Mesenteric fat pad (tissue), 1 donor: ENCODE measurements at places on chromosomes 13 and 19. TPM values are rescaled to one million over a fixed set of nuclear protein-coding genes. Genes with fewer than 3 reads are reported as not detected.

GRCh38 chr13:109159650-109160309, 530.4 kb downstream of the MYO16 start:
- DNase-seq = no peak

- no peak for DNase-seq
Measured at GRCh38 chr13:78137404-78138142, 218.9 kb upstream of the EDNRB start.

- no peak for DNase-seq
Measured at GRCh38 chr13:79245937-79246577, 160.0 kb downstream of the RBM26 start.

The ZNF610 gene
- 1.1 TPM for total RNA-seq

The CKM gene
- total RNA-seq = not detected

The ZNF441 gene
- 5.7 TPM for total RNA-seq

The ZNF560 gene
- total RNA-seq = 0.16 TPM

The PEG3 gene
- 13.2 TPM for total RNA-seq

GRCh38 chr13:45055902-45056648, 64.2 kb upstream of the GTF2F2 start:
- DNase-seq = no peak

DNA sequence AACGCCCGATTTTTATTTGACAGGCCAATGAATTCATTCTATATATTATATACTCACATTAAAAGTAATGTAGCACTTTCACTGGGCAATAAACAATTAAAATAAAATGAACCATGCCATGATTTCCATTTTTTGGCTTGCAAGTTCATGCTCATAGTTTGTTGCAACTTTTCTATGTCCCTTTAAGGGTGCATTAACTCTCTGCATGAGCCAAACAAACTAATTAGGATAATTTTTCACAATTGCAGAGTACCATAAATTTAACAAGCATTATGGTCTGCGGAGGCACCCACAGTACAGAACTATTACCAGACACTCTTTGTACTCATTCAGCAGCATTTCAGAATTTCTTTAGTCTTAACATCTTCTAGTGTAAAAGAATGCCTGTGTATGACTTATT, 1.4 kb downstream of the LHFPL6 start:
- DNase-seq = no peak

- DNase-seq = no peak
Measured at GRCh38 chr13:40146063-40146462, 490.6 kb downstream of the COG6 start.

GRCh38 chr13:35884211-35884760, 246.9 kb downstream of the DCLK1 start:
- DNase-seq = no peak

DNA sequence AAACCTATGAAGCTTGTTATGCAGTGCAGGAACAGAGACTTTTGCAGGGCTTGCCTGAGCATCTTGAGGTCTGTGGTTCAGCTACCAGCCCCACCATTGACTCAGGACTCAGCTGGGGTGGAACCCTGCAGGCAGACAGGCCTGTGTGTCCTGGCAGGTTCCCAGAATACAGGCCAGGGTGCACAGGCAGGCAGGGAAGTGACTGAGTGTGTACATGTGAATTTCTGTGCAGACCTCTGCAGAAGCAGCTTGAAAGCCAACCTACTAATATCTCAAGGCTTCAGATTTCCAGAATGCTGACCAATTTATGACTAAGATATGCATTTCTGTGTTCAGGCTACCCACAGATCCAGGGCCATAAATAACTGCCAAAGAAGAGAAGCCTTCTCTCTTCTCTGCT, 254.4 kb downstream of the DLEU7 start:
- DNase-seq = no peak

The MBD3L3 gene
- not detected for total RNA-seq

DNA sequence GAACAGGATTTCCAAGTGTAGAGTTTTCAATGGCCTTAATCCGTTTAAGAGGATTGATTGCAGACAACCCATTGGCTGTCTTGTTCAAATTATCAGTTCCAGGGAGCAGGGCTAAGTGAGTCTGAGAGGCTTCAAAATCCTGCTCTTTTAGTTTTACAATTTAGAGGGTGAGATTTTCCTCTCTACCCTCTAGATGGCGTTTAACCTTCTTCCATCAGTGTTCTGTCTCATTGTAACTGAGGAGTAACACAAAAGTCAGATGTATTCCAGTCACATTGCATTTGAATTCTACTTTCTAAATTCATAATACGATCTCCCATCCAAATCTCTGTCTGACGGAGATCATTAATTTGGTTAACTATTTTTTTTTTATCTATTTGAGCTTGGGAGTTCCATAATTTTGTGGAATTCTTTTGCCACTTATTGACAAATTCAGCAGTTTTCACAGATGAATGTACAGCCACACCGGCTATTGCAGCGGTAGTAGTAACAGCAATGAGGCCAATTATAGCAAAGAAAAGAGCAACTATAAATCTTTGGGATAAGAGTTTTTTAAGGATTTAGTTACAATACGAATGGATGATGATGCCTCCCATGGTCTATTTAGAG, 7.8 kb upstream of the C19orf84 start:
- no peak for DNase-seq

- DNase-seq = no peak
Measured at GRCh38 chr19:9917321-9917720, 19.0 kb downstream of the OLFM2 start.

DNA sequence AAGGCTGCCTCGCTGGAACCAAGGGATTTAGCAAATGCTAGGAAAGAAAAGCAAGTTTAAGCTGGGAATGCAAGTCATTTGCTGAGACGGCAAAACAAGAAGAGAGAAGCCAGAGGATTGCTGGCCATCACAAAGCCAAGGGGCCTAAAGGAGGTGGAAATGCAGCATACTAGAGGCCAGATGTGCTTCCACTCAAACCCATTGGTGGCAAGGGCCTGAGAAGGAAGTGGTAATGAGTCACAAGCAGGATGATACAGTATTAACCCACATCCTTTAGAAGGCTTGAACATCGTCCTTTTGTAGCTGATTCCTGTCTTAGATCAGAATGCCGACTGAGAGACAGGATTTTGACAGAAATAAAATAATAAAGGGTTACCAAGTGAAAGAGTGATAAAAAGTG, 68.2 kb downstream of the ITGBL1 start:
- no peak for DNase-seq

GRCh38 chr13:77752512-77753069, 55.1 kb downstream of the SLAIN1 start:
- DNase-seq = no peak

- DNase-seq = peak; percentile 87
Measured at GRCh38 chr13:114151565-114152284, 19.3 kb upstream of the RASA3 start.

DNA sequence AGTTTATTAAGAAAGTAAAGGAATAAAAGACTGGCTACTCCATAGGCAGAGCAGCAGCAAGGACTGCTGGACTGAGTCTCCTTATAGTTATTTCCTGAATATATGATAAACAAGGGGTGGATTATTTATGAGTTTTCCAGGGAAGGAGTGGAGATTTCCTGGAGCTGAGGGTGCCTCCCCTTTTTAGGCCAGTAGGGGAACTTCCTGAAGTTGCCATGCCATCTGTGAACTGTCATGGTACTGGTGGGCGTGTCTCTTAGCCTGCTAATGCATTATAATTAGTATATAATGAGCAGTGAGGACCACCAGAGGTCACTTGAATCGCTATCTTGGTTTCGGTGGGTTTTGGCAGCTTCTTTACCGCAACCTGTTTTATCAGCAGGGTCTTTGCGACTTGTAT, 13.5 kb downstream of the ZSCAN5A start:
- DNase-seq = no peak

DNA sequence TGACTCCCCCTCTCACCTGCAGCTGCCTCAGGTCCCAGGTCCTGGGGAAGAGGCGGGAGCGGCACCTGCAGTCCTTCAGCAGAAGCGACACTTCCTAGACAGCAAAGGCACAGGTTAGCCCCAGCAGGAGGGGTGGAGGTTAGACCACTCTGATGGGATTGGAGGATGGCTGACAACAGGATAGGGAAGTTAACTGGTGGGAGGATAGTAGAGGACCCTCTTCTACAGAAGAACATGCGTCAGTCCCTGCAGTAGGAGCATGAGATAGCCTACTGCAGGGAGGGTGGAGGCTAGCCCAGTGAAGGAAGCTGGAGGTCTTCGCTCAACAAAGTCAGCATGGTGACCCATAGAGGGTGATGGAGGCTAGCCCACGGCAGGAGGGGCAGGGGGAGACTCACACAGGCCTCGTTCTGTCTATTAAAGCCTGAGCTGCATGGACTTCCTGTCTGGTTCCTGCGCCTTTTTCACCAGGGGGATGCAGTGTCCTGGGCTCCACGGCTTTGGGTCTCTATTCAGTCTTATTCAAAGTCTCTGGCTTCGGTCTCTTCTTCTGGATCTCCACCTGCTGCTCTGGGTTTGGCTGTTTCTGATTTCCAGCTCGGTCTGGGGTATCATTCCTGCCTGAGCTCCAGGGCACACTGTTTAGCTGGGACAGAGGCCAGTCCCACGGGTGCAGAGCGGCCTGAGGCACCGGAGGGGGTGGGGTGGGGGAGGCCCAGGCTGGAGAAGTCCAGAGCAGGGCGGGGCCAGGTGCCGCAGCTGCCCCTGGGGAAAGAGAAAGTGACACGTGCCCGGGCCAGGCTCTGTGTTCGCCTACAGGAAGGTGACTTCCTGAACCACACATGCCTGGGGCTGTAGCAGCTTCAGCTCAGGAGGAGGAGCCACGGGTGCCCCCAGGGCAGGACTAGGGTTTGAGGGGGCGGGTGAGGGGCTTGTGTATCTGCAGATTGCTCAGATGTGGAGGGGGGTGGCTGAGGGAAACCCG, 7.3 kb downstream of the IFNL3 start:
- DNase-seq = no peak

GRCh38 chr13:41289463-41289881, 21.6 kb upstream of the NAA16 start:
- no peak for DNase-seq

The CD37 gene
- total RNA-seq = 32.1 TPM

- no peak for DNase-seq
Measured at GRCh38 chr13:67130444-67130843, 99.7 kb downstream of the PCDH9 start.

- DNase-seq = no peak
Measured at GRCh38 chr19:39110263-39110967, 15.2 kb upstream of the PAK4 start.

- DNase-seq = peak; percentile 60
Measured at GRCh38 chr13:24709186-24709913, 29.1 kb downstream of the ATP12A start.

- peak; percentile 11 for DNase-seq
Measured at GRCh38 chr13:21106089-21106488, 44.7 kb upstream of the LATS2 start.

DNA sequence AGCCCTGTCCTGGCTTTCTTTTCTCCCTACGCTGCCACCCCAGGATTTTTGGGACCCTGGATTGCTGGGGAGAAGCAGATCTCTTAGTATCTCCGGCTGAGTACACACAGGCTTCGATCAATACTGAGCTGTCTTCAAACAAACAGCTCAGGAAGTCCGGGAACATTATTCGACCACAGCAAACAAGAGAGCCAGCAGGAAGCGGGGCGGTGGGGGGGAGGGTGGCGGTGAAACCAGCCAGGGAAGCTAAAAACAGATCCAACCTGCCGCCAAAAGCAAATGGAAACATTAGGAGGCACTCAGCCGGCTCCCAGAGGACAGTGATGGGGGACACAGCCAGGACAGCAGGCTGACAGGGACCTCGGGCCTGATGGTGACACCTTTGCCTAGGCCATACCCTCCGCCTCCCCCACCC, 12.2 kb upstream of the BCAM start:
- DNase-seq = no peak

- DNase-seq = no peak
Measured at GRCh38 chr13:77548594-77548993, 13.1 kb downstream of the SCEL start.

DNA sequence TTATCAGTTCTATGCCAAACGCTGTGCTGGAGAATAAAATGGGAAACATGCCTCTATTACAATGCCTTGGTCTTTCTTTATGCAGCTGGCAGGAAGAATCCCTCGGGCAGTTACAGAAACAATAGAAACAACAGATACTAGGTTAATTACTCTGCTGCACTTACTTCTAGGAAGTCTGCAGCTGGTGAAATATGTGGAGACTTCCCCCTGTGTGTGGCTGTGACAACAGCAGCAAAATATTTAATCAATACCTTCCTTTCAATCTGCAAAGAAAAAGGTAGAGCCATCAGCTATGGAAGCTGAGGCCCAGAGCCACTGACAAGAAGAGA, 9.9 kb downstream of the STOML3 start:
- no peak for DNase-seq

DNA sequence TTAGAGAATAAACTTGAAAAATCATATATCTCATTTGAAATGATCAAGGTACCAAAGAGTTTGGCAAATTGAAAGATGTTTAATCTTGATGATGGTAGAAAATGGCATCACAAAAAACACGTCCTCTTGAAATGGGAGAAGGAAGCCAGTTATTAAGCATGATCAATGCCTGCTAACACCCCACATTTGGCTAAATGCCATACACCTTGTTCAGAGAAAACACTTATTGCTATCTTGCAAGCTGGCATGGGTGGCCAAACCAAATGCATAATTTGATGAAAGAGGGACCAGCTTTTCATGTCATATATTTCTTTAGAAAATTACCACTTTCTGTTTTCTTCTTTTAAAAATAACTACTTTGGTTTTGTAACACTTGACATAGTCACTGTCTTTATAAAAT, 141.3 kb downstream of the ZAR1L start:
- no peak for DNase-seq

DNA sequence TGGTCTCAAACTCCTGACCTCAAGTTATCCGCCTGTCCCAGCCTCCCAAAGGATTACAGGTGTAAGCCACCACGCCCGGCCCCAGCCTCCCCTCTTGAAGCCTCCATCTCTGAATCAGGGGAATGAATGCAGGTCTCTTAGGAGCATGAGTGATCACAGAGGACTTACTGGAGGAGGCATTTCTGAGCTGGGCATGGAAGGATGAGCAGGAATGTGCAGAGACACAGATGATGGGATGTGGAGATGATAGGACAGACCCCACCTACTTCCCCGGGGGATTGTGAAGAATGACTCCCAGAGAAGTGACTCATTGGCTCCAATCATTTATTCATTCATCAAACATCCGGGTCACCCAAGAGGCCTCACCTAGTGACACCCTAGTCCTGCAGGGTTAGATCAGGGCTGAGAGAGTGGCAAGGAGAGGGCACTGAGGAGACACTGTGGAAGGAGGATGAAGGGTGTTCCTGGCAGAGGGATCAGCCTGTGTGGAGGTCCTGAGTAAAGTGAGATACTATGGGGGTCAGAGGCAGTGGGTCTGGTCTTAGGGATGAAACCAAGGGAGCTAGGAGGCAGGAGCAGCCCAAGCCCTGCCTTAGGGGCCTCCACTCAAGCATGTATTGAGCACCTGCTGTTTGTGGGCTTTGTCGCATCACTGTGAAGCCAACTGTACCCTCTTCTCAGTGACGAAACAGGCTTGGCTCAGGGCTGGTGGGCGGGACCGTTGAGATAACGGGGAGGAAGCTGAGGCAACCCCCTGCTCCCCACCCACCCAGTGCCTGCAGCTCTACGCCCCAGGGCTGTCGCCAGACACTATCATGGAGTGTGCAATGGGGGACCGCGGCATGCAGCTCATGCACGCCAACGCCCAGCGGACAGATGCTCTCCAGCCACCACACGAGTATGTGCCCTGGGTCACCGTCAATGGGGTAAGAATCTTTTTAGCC, 3.0 kb downstream of the IFI30 start:
- no peak for DNase-seq

- DNase-seq = no peak
Measured at GRCh38 chr13:98487016-98487415, 89.9 kb downstream of the STK24 start.
